ENCODE measurements at places on chromosomes 13 and 19.

DNA sequence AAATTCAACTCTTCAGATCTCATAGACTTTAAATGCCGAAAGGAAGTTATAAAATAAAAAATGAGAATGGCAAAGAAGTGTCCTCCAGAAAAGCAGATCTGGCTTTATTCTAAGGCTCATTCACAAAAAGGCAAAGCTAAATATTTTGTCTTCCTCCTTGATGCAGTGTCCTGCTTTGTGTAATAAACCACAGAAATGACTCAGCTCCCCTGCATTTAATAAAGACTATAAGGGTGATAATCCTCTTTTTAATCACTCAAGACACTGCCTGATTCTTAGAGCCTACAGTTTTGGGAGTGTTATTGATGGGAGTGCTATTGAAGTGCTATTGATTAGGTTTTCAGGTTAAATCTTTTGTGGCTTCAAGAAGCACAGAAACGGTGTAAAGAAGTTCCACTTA is 482.0 kb downstream of the PCDH20 start:
- DNase-seq, result no peak

- DNase-seq, result no peak
These were observed 24.6 kb downstream of the MPHOSPH8 start for GRCh38 chr13:19657872-19658591.

GRCh38 chr13:42997381-42997780 is 5.3 kb upstream of the EPSTI1 start:
- DNase-seq, result peak; percentile 81

DNA sequence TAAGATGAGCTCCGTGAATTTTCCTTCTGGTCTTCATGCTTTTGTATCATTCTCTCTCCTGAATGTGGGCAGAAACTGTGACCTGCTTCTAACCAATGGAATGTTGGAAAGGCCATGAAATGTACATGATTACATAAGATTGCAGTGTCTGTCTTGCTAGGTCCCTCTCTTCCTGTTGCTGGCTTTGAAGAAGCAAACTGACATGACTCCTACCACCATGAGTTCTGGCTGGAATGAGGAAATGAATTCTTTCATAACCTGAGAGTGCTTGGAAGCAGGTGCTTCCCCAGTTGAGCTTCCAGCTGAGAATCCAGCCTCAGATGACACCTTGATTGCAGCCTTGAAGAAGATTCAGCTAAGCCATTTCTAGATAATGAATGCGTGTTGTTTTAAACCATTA is 275.0 kb upstream of the MIR17HG start:
- DNase-seq, result no peak

DNA sequence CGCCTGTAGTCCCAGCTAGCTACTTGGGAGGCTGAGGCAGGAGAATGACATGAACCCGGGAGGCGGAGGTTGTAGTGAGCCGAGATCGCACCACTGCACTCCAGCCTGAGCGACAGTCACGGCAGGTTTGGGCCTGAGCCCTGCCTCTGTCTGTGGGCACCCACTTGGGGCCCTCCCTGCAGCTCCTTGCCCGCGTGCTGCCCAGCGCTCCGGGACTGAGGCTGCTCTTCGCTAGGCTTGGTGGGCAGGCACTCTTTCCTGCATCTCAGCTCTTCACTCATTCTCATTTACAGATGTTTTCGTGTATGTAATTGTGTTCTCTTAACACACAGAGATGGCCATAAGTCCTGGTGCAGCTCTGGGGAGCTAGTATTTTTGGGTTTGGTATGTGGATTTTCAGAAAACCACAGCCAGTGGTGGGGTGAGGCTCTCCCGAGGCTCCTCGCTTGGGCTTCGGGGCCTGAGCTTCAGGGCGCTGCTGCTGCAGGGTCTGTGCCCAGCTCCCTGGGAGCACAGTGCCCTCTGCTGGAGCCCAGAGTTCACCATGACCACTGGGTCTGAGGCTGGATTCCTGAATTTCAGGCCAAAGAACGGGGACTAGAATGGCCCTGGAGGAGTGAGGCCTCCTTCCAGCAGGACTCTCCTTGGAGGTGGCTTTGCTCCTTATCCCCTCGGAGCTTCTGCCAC is 15.2 kb downstream of the UPF1 start:
- DNase-seq, result peak; percentile 74
